ENCODE measurements at places on chromosomes 3 and 15. TPM values are rescaled to one million over a fixed set of nuclear protein-coding genes. Genes with fewer than 3 reads are reported as not detected.

Gene CYP1A2
- not detected for total RNA-seq

Gene SNX22
- 1.9 TPM for total RNA-seq

Gene DLEC1
- 0.11 TPM for total RNA-seq

Gene TRH
- total RNA-seq = not detected

Gene NAALADL2
- total RNA-seq = 1.2 TPM

Gene GOLGA6L9
- total RNA-seq = 3.1 TPM

Gene GPR176
- total RNA-seq = 21.1 TPM

Gene LRRC2
- 0.37 TPM for total RNA-seq

Data from A375 (cell line).